ENCODE measurements at places on chromosomes 2 and 18. TPM values are rescaled to one million over a fixed set of nuclear protein-coding genes. Genes with fewer than 3 reads are reported as not detected.

CHMP3 gene
- total RNA-seq, result 127 TPM

PLGLB2 gene
- total RNA-seq, result 0.95 TPM

AMER3 gene
- total RNA-seq, result not detected

LAMA1 gene
- total RNA-seq, result 2.2 TPM

DCC gene
- 0.13 TPM for total RNA-seq

D2HGDH gene
- 122 TPM for total RNA-seq

ARHGAP15 gene
- total RNA-seq, result 16.6 TPM

SLC20A1 gene
- 128 TPM for total RNA-seq

TMEM169 gene
- total RNA-seq, result not detected

GCG gene
- total RNA-seq, result 140 TPM

SULT1C4 gene
- not detected for total RNA-seq

OSBPL6 gene
- total RNA-seq, result 14.9 TPM

B4GALT6 gene
- total RNA-seq, result 5.0 TPM

GPR45 gene
- total RNA-seq, result not detected

ABCB11 gene
- total RNA-seq, result 0.18 TPM

PAIP2B gene
- 2.3 TPM for total RNA-seq

DNA sequence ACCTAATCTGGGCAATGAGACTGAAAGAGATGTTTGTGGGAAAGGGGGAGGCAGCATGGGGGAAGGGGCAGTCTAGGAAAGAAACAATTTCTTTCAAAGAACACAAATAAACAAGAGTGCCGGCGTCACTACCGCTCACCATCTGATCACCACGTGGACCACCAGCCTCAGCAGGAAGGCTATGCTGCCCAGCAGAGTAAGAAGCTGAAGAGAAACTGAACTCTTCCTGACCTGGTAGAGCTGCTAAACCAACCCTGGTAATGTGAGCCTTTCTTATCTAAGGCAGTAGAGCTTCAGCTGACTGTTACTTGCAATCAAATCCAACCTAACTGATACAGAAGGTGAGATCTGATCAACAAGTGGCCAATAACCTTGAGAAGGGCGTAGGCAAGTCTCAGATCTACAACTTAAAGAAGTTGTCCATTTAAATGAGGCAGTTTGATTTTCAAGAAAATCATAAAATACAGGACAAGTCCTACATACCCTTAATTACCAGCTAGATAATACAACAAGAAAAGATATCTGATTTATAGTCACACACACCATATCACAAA is 44.2 kb upstream of the SPTBN1 start:
- H3K36me3 ChIP-seq, result no peaks in the 10 kb centered on the region
- no peaks in the 10 kb centered on the region for H3K4me1 ChIP-seq
- H3K27ac ChIP-seq, result no peak overlapping the region
- H3K27me3 ChIP-seq, result no peaks in the 10 kb centered on the region

DNA sequence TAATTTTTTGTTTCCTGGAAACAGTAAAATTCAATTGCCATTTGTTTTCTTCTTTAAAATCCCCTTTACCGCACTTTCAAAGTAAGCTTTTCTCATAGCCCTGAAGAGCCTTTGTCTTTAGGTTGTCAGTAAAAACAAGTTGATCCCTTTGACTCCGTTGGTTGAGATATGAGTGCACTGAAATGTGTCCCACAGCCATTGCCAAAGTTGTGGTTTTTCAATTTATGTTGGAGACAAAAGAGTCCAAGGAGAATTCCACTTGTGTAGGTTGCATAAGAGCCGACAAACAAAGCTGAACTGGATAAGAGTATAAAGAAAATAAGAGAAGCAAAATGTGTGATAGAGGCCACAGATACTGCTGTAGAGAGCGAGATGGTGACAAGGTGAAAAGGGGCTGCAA is 26.1 kb upstream of the HNMT start:
- no peak overlapping the region for H3K27ac ChIP-seq
- H3K36me3 ChIP-seq, result no peaks in the 10 kb centered on the region

DNA sequence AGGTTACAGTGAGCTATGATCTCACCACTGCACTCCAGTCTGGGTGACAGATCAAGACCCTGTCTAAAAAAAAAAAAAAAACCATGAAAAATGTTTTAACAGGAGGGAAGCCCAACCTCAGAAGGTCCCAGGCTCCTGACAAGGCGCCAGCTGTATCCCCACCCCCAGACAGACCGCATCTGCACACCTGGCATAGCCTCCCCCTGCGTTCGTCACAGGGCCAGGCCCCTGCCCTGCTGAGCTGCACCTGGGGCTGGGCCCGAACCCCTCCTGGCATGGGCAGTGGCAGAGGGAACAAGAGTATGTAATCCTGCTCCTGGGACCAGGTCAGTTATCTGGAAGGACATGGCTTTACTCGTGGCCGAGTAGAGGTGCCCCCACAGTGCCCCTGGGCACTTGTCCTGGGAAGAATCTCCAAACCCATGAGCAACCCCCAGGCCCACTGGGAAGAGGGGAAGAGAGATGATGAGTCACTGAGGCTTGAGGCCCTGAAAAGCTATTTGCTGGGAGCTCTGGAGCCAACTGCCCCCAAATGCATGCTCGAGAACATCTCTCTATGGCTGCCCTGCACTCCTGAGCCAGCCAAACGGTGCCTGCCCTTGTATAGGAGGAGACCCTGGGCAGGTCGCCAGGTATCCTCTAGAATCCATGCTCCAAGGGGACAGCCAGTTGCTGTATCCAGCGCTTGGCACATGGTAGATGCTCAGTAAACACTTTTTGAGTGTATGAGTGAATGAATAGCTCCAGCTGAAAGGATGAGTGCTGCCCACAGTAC is 265.5 kb downstream of the ATAD2B start:
- H3K4me3 ChIP-seq, result no peak overlapping the region
- DNase-seq, result no peak
- H3K27ac ChIP-seq, result no peak overlapping the region
- no peaks in the 10 kb centered on the region for H3K36me3 ChIP-seq
- H3K27me3 ChIP-seq, result no peaks in the 10 kb centered on the region

DNA sequence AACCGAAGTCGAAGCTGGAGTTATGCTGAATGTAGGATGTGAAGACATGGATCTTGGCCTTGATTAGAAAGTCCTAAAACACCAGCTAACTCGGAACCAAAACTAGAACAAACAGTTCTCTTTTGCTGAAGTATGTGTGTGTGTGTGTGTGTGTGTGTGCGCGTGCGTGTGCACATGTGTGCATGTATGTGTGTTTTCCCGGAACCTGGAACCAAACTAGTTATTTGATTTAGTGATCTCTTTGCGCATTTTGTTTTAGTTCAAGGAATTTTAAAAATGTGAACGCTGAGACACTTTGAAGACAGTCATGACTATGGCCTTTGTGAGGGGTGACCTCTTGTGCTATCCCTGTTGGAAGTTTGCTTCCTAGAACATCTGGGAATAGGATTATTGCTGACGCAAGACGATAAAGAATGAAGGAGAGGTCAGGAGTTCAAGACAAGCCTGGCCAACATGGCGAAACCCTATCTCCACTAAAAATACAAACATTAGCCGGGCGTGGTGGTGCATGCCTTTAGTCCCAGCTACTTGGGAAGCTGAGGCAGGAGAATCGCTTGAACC is 23.8 kb downstream of the FHL2 start:
- no peaks in the 10 kb centered on the region for H3K36me3 ChIP-seq
- H3K27ac ChIP-seq, result peak overlapping the region; percentile 73
- H3K27me3 ChIP-seq, result no peaks in the 10 kb centered on the region
- H3K4me3 ChIP-seq, result no peak overlapping the region
- H3K4me1 ChIP-seq, result no peaks in the 10 kb centered on the region

- DNase-seq, result no peak
- no peak overlapping the region for H3K4me3 ChIP-seq
- H3K4me1 ChIP-seq, result no peaks in the 10 kb centered on the region
- no peaks in the 10 kb centered on the region for H3K36me3 ChIP-seq
- no peak overlapping the region for H3K27ac ChIP-seq
These were observed 156.4 kb downstream of the AQP4 start for GRCh38 chr18:26708806-26709716.

DNA sequence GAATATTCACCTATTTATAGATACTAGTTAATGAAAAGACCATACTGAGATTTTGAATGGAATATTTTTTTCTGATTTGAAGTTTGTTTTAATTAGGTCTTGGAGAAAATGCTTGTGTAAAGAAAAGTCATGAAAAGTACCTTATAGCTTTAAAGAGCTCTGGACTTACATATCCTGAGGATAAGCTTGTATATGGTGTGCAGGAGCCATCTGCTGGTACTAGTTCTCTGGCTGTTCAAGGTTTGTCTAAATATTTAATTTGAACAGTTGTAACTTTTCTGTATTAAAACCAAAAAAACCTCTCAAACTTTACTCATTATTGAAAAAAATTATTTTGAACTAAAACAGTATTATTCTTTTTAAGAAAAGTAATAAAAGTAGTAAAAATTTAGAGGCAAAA is 50.1 kb downstream of the UBR3 start:
- H3K36me3 ChIP-seq, result no peaks in the 10 kb centered on the region
- no peak overlapping the region for H3K27ac ChIP-seq
- no peaks in the 10 kb centered on the region for H3K27me3 ChIP-seq

DNA sequence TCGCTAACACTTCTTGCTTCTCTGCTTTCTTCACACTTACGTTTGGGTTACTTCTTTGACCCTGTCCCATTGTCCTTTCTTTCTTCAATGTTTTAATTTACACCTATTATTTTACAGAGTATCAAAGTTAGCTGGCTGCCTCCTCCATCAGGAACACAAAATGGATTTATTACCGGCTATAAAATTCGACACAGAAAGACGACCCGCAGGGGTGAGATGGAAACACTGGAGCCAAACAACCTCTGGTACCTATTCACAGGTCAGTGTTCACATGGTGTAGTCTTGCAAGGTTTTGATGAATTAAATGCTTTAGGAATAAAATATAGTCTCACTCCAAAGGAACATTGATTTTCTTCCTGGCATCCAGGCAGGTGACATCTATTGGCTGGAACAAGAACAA is 919.0 kb downstream of the MBD2 start:
- H3K27ac ChIP-seq, result no peak overlapping the region
- no peaks in the 10 kb centered on the region for H3K27me3 ChIP-seq
- no peaks in the 10 kb centered on the region for H3K4me1 ChIP-seq
- H3K36me3 ChIP-seq, result no peaks in the 10 kb centered on the region
- no peak overlapping the region for H3K4me3 ChIP-seq

DNA sequence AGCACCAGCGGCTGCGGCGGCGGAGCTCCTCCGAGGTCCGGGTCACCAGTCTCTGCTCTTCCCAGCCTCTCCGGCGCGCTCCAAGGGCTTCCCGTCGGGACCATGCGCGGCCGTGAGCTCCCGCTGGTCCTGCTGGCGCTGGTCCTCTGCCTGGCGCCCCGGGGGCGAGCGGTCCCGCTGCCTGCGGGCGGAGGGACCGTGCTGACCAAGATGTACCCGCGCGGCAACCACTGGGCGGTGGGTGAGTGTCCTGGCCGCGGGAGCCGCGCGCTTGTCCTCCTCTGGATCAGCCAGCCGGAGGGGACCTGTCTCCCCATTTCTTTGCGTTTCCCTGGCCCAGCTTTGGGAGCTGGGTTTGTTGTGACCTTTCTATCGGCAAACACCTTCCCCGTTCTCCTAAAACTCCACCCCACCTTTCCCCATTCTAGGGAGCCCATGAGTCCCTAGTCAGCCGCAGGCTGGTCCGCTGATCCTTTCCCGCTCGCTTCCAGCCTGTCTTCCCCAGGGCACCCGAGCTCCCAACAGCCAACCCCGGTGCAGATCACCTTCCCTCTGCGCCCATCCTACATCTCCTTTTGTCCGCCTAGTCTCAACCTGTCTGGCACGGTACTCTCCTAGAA is 316 bp downstream of the GRP start:
- H3K36me3 ChIP-seq, result no peaks in the 10 kb centered on the region
- H3K4me1 ChIP-seq, result peaks cover 7% of the 10 kb centered on the region
- no peak for DNase-seq
- H3K27me3 ChIP-seq, result peaks cover 3% of the 10 kb centered on the region
- H3K4me3 ChIP-seq, result no peak overlapping the region

GRCh38 chr2:127614731-127615130 is 31.2 kb upstream of the GPR17 start:
- DNase-seq, result no peak
- H3K4me3 ChIP-seq, result no peak overlapping the region
- H3K27ac ChIP-seq, result no peak overlapping the region
- no peaks in the 10 kb centered on the region for H3K4me1 ChIP-seq

- DNase-seq, result no peak
- no peaks in the 10 kb centered on the region for H3K36me3 ChIP-seq
- no peak overlapping the region for H3K4me3 ChIP-seq
These were observed 58.2 kb downstream of the FSIP2 start for GRCh38 chr2:185796758-185797157.

DNA sequence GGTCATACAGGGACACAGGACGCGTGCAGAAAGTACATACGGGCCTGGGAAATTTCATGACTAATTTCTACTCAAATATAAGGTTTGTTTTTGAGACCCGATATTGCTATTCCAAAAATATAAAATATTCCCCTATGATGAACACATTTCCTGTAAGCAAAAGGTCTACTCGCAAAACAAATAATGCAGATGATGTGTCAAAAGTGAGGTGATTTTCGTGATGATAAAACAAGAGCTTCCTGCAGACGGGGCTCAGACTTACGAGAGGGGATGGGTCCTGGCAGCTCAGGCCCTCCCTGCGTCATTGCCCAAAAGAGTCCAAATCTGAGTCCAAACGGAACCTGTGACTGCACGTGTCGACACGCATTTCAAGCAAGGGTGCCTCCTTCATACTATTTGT is 62.7 kb downstream of the MBP start:
- H3K27me3 ChIP-seq, result no peaks in the 10 kb centered on the region
- no peak overlapping the region for H3K4me3 ChIP-seq
- no peak overlapping the region for H3K27ac ChIP-seq
- H3K4me1 ChIP-seq, result peaks cover 34% of the 10 kb centered on the region
- H3K36me3 ChIP-seq, result no peaks in the 10 kb centered on the region
- no peak for DNase-seq

DNA sequence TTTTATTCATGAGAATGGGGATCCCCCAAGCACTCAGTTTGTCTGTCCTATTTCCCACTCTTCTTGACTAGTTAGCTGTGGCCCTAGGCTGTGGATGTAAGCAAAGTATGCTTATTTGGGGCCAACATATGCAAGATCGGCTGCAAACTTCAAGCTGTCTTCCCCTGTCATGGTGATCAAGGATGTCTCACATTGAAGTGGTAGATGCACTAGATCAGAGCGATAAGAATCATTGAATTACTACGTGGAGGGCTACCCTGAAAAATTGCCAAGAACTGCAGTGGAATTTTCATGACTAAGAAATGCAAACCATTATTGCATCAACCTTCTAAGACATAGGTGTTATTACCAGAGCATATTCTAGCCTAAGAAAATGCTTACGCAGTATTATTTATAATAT is 527.4 kb downstream of the RNF144A start:
- no peaks in the 10 kb centered on the region for H3K27me3 ChIP-seq
- no peaks in the 10 kb centered on the region for H3K4me1 ChIP-seq
- no peaks in the 10 kb centered on the region for H3K36me3 ChIP-seq

DNA sequence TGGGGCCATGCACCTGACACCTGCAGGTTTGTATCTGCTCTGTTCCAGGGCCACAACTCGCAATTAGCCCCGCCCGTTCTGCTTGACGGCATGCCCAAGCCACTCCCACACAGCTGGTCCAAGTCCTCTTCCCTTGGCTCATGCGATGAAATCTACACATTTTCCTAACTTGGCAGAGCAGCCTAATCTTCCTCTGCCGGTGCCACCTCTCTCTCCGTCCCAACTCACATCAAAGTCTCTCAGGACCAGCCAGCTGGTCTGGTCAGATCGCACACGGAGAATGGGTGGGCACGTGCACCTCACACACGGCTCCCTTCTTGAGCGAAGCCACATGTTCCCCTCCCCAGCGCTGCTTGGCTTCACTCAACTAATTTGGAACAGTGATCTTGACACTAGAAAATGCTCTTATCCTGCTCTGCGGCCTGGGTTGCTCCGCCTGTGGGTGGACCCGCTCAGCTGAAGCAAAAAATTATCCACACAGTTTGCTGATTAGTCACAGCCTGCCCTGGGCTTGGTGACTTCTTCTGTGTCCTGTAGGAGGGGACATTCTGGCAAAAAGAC is 176.7 kb downstream of the NRP2 start:
- no peak overlapping the region for H3K27ac ChIP-seq
- H3K4me3 ChIP-seq, result no peak overlapping the region
- H3K27me3 ChIP-seq, result no peaks in the 10 kb centered on the region
- no peaks in the 10 kb centered on the region for H3K4me1 ChIP-seq
- no peaks in the 10 kb centered on the region for H3K36me3 ChIP-seq
- peak; percentile 55 for DNase-seq
